Spleen (tissue), 13 donors: ENCODE measurements at places on chromosomes 3 and 15. TPM values are rescaled to one million over a fixed set of nuclear protein-coding genes. Genes with fewer than 3 reads are reported as not detected.

DNA sequence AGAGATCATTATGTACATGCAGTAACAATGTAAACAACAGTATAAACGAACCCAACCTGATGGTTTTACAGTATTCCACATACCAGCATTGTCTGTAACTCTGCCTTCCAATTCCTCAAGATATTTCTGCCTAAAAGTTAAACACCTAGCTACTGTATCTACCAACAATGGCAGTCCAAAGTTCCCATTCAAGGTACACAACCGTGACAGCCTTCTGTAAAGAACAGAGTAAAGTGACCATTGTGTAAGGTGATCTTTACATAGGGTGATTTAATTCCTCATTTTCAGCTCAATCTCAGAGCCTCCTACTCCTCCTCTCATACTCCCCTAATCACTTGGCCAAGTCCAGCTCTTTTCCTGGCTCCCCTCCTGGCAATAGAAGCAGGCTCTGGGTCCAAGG, 10.4 kb downstream of the SECISBP2L start:
- no peak overlapping the region for H3K27ac ChIP-seq
- no peaks in the 10 kb centered on the region for H3K4me1 ChIP-seq
- H3K27me3 ChIP-seq: no peaks in the 10 kb centered on the region
- peaks cover 60% of the 10 kb centered on the region for H3K36me3 ChIP-seq
- H3K4me3 ChIP-seq: no peak overlapping the region

DNA sequence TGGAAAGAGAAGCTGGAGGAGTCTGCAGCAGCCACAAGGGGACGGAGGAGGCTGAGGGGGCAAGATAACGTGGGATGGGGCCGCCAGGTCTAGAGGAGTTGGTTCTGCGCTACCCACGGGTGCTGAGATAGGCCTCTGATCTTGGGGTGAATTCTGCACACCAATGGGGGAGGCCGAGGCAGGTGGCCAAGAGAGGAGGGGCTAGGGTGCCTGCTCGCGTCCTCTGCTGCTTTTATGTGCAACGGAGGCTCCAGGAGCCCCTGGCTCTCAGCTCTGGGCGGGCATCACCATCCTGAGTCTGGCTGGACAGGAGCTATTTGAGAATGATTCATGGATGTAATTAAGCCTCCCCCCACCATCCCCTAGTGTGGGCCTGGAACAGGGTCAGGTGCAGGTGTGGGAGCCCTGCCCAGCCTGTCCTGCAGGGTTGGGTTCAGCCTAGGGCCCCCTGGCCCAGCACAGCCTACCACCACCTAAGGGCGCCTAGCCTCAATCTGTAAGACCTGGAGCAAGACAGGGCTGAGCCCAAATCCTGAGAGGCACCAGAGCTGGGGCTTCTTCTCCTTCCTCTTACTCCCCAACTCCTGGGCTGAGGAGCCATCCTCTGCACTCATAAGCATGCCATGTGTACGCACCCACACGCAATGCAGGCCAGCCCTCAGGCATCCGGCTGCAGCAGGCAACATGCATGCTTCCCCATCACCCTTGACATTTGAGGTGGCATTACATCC, 32.3 kb upstream of the SEMA3F start:
- H3K4me3 ChIP-seq: no peak overlapping the region
- H3K27ac ChIP-seq: peak overlapping the region; percentile 15
- H3K27me3 ChIP-seq: no peaks in the 10 kb centered on the region
- DNase-seq: peak; percentile 63
- H3K36me3 ChIP-seq: peaks cover 34% of the 10 kb centered on the region

- no peak overlapping the region for H3K4me3 ChIP-seq
- H3K4me1 ChIP-seq: peaks cover 2% of the 10 kb centered on the region
- H3K27ac ChIP-seq: no peak overlapping the region
- H3K27me3 ChIP-seq: no peaks in the 10 kb centered on the region
- no peaks in the 10 kb centered on the region for H3K36me3 ChIP-seq
Measured at GRCh38 chr15:39414201-39414600, 166.7 kb upstream of the THBS1 start.

GRCh38 chr3:81592101-81592500, 169.3 kb downstream of the GBE1 start:
- H3K27ac ChIP-seq: no peak overlapping the region
- no peak for DNase-seq
- no peaks in the 10 kb centered on the region for H3K4me1 ChIP-seq
- H3K4me3 ChIP-seq: no peak overlapping the region

- no peak for DNase-seq
- peaks cover 24% of the 10 kb centered on the region for H3K4me1 ChIP-seq
- no peak overlapping the region for H3K27ac ChIP-seq
- H3K4me3 ChIP-seq: no peak overlapping the region
- H3K27me3 ChIP-seq: no peaks in the 10 kb centered on the region
Measured at GRCh38 chr3:54968546-54969172, 40.8 kb upstream of the LRTM1 start.

DNA sequence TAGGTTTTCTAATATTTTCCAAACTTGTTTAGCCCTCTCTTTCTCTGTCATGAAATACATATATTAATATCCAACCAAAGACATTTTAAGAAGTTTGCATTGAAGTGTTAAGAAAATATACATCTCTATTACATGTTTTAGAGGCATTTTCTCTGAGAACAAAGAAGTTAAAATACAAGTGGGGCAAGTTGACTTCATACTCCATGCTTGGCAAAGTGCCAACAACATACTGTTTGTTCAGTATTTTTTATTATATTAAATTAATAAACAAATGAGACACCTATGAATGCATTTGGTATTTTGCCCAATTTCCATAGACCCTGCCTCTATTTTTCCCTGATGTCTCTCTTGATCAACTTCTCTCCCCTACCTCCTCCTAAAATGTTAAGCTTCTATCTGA, 232.8 kb upstream of the MRPL3 start:
- H3K36me3 ChIP-seq: no peaks in the 10 kb centered on the region
- H3K27me3 ChIP-seq: no peaks in the 10 kb centered on the region
- H3K4me3 ChIP-seq: no peak overlapping the region

GRCh38 chr15:83275412-83275811, 9.1 kb downstream of the BNC1 start:
- peaks cover 16% of the 10 kb centered on the region for H3K27me3 ChIP-seq
- DNase-seq: no peak
- H3K27ac ChIP-seq: no peak overlapping the region
- H3K4me1 ChIP-seq: no peaks in the 10 kb centered on the region
- H3K4me3 ChIP-seq: no peak overlapping the region

GRCh38 chr15:77877869-77878577, 199.5 kb downstream of the TBC1D2B start:
- no peak for DNase-seq
- H3K27me3 ChIP-seq: no peaks in the 10 kb centered on the region

GRCh38 chr15:68499620-68500312, 67.8 kb upstream of the ITGA11 start:
- no peaks in the 10 kb centered on the region for H3K4me1 ChIP-seq
- H3K27ac ChIP-seq: no peak overlapping the region
- no peak overlapping the region for H3K4me3 ChIP-seq
- no peaks in the 10 kb centered on the region for H3K36me3 ChIP-seq

DNA sequence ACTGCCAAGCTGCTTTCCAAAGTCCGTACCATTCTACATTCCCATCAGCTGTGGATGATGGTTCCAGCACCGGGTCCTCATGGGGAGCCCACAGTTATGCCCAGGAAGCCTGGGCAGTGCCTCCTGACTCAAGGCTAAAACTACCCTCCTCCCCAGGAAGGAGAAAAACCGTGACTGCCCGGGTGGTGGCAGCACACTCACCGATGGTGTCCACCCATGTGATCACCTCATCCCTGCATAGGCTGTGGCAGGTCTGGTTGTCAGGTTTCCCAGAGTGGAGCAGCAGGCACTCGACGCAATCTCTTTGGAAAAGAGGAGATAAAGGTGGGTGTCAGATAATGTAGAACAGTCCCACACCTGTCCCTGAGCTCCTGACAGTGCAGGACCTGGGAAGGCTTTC, 38.6 kb downstream of the UMPS start:
- H3K4me1 ChIP-seq: peaks cover 33% of the 10 kb centered on the region
- H3K27me3 ChIP-seq: no peaks in the 10 kb centered on the region
- DNase-seq: peak; percentile 59
- peaks cover 39% of the 10 kb centered on the region for H3K36me3 ChIP-seq

DNA sequence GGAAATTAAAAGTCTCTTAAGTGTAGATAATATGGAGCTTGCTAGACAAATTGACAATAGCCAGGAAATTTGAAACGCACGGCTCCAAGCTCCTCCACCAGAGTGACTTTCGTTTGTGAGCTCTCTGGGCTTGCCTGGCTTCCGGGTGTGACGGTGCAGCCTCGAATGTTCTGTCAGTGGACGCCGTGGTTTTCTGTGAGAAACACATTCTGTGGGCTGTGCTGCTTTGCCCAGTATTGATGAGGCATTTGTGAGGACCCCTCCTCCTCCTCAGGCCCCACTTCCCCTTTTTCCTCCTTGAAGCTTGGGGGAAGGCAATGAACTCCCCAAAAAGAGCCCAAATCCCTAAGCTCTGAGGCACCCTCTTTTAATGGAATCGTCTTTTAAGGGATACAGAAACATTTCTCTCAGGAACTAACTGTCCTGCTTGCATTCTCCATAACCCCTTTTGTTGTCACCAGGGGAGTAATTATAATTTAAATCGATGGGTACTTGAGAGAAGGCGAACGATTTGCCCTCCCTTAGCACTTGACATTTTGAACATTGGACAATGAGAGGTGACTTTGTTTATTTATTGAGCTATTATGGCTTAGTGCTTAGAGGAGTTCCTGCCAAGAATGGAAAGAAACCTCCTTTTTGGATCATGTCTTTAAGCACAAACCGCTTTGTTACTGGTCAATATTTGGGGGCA, 40.8 kb downstream of the POLR2M start:
- H3K36me3 ChIP-seq: no peaks in the 10 kb centered on the region
- H3K27ac ChIP-seq: peak overlapping the region; percentile 20
- no peak for DNase-seq
- peaks cover 2% of the 10 kb centered on the region for H3K4me1 ChIP-seq
- no peaks in the 10 kb centered on the region for H3K27me3 ChIP-seq

DNA sequence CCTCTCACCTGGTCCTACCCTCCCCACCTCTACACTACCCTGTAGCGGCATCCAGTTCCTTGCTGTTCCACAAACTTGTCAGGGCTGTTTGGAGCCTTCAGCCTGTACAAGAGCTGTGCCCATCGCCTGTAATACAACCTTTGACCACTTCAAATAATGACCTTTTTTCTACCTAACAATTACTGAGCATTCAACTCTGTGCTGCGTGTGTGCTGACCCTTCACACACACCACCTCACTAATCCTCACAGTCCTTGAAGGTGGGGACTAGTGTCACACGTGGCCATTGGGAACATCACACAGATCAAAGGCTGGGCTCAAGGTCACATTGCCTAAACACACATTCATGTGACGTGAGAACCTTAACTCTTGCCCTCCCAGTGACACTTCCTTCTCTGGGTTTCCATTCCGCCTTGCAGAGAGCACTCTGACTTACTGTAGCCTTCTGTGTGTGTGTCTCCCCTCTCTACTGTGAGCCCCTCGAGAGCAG, 3.1 kb downstream of the C3orf20 start:
- no peak overlapping the region for H3K27ac ChIP-seq
- H3K27me3 ChIP-seq: no peaks in the 10 kb centered on the region
- H3K36me3 ChIP-seq: no peaks in the 10 kb centered on the region
- no peak for DNase-seq

The ERICH6 gene
- not detected for polyA plus RNA-seq

The TM4SF18 gene
- 23.1 TPM for polyA plus RNA-seq

The CELF6 gene
- polyA plus RNA-seq: 4.4 TPM

The GLDN gene
- polyA plus RNA-seq: 1.1 TPM

The SH2D7 gene
- not detected for polyA plus RNA-seq

The MESP2 gene
- polyA plus RNA-seq: 0.05 TPM

The GOLGA6L7 gene
- not detected for polyA plus RNA-seq
